ENCODE measurements at places on chromosomes 12 and 14.

- H3K4me3 ChIP-seq, result no peak overlapping the region
- no peaks in the 10 kb centered on the region for H3K36me3 ChIP-seq
- no peak overlapping the region for H3K27ac ChIP-seq
These were observed 395.7 kb upstream of the PDE3A start for GRCh38 chr12:19972325-19973288.

- no peak overlapping the region for H3K4me3 ChIP-seq
- DNase-seq, result no peak
- peaks cover 2% of the 10 kb centered on the region for H3K36me3 ChIP-seq
- H3K27me3 ChIP-seq, result no peaks in the 10 kb centered on the region
- no peak overlapping the region for H3K27ac ChIP-seq
These were observed 235.2 kb upstream of the CRY1 start for GRCh38 chr12:107328442-107329133.

- H3K27me3 ChIP-seq, result no peaks in the 10 kb centered on the region
- DNase-seq, result no peak
- no peak overlapping the region for H3K4me3 ChIP-seq
- H3K27ac ChIP-seq, result no peak overlapping the region
- H3K36me3 ChIP-seq, result peaks cover 10% of the 10 kb centered on the region
- peaks cover 49% of the 10 kb centered on the region for H3K4me1 ChIP-seq
These were observed 5.6 kb downstream of the RIC8B start for GRCh38 chr12:106780010-106780631.

DNA sequence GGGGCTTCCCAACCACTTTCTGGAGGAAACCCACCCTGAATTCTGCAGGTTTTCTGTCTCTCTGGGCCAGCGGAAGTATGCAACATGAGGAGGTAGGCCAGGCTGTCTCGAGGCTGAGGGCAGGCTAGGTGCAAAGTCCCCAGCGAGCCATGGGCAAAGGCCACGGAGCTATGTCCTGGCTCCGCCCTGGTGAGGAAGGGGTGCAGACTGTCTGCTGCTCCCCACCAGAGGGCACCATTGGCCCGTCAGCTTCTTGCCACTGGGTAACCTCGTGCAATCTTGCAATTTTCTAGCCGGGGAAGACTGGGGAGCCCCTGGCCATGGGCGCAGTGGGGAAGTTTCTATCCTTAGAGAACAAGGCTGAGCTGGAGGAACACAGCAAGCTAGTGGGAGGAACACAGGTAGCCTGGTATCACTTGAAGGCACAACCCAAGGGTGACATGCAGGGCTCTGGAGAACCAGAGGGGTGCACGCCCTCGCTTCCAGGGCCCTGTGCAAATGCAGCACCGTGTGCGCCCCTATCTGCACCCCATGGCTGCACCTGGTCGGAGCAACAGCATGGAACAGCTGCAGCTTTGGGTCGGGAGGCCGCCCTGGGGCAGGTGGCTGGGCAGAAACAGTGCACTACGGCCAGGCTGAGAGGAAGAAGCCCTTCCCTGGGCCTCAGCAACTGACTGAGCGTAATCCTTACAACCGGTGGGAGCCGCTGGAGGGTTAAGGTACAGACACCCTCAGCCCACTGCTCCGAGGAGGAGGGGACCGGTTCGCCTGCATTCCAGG lies 27.6 kb upstream of the RPLP0 start:
- H3K4me1 ChIP-seq, result peaks cover 52% of the 10 kb centered on the region
- no peaks in the 10 kb centered on the region for H3K36me3 ChIP-seq
- no peaks in the 10 kb centered on the region for H3K27me3 ChIP-seq
- DNase-seq, result peak; percentile 86

DNA sequence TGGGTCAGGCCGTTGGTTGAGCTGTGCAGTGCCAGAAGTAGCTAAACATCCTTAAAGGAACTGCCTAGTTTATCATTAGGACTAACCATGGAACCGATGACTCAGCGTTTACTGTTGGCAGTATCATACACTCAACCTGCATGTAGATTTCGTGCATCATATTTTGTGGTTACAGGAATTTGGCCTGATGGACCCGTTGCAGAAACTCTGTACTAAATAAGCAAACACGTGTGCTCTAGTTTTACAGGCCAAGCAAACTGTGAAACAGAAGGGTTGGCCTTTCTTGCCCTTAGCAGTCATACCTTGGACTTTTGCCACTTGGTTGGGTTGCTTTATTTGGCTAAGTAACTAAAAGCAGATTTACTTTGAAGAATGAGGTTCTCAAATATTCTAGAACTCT lies 35.6 kb downstream of the DGLUCY start:
- H3K27me3 ChIP-seq, result no peaks in the 10 kb centered on the region
- peaks cover 9% of the 10 kb centered on the region for H3K4me1 ChIP-seq
- DNase-seq, result no peak

- peaks cover 4% of the 10 kb centered on the region for H3K4me1 ChIP-seq
- peaks cover 5% of the 10 kb centered on the region for H3K36me3 ChIP-seq
- H3K4me3 ChIP-seq, result no peak overlapping the region
- H3K27ac ChIP-seq, result no peak overlapping the region
- no peaks in the 10 kb centered on the region for H3K27me3 ChIP-seq
- no peak for DNase-seq
These were observed 39.1 kb downstream of the RNFT2 start for GRCh38 chr12:116777245-116777644.

DNA sequence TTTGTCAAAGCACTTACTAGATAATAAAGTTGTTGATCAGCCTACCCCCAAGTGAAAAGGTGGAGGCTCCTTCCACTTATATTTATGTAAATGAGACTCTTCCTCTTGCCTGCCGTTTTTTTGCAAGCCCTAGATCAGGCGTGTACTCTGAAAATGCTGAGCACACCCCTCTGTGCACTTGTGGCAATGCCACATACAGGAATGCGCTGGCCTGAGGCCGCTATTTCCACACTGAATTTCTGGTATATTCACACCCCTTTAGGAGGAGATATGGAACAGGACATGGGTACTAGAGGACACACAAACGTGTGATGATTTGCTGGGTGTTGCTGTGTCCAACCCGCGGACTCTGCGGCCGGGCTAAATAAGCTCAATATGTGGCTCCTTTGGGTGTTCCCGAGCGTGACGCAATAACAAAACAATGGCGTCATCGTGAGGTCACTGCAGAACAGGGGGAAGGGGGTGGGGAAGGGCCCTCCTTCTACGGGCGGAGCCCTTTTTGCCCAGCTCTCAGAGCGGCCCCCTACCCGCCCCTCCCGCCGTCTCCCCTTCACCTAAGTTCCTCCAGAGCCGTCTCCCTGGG lies 554 bp upstream of the TSPAN31 start:
- peak overlapping the region; percentile 97 for H3K4me3 ChIP-seq
- H3K36me3 ChIP-seq, result no peaks in the 10 kb centered on the region
- peak overlapping the region; percentile 99 for H3K27ac ChIP-seq
- H3K27me3 ChIP-seq, result no peaks in the 10 kb centered on the region
- peaks cover 51% of the 10 kb centered on the region for H3K4me1 ChIP-seq
- DNase-seq, result peak; percentile 50

DNA sequence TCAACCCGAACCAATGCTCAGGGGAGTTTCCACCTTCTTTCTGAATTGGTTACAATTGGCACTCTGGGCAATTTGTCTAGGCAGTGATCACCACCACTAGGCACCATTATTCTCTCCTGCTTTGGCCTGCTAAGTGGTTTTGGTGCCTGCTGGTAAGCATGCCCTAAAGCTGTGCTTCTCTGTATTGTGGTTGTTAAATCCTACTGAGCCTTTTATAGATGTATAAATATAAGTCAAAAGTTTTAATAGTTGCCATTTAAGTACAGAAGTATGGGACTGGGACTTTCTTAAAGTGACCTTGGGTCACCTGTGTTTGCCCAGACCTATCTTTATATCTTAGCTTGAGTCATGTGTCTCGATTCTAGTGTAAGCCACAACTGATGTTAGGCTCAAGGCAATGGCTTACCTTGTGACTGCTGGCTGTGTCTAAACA lies 475.9 kb downstream of the SLC16A7 start:
- no peak overlapping the region for H3K4me3 ChIP-seq
- H3K36me3 ChIP-seq, result no peaks in the 10 kb centered on the region
- no peaks in the 10 kb centered on the region for H3K4me1 ChIP-seq
- no peaks in the 10 kb centered on the region for H3K27me3 ChIP-seq
- DNase-seq, result no peak
- no peak overlapping the region for H3K27ac ChIP-seq

DNA sequence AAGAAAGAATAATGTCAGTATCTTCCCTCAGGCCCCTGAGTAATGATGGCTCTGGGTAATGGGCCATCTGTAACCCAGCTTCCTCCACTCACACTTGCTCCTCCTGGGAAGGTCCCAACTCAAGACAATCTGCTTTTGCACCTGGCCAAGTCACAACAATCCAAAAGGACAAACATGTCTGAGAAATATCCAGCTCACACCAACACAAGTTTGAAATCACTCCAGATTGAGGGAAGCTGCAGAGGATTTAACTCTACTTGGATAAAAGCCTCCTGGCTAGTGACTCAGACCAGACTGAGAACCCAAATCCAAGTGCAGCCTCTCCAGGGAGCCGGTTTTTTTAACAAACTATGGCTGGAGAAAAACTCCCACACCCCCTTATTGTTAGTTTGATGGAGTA lies 34.2 kb downstream of the RTRAF start:
- no peaks in the 10 kb centered on the region for H3K4me1 ChIP-seq
- DNase-seq, result no peak
- H3K27me3 ChIP-seq, result no peaks in the 10 kb centered on the region
- no peaks in the 10 kb centered on the region for H3K36me3 ChIP-seq
- no peak overlapping the region for H3K27ac ChIP-seq

DNA sequence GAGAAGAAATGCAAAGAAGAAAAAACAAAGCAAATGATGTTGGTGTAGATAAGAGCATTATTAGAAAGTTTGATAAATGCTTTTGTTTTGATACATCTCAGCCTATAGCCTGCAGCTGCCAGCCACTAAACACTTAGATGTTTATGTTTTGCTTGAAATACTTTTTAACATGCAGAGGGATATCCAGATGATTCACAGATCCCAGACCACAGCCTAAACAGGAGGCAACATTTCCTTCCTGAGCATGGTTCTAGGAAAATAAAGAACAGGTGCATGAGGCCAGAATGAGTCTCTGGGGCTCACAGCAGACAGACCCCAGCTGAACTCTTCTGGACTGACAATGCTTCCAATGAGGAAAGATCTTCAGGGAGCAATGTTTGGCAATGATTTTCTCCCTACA lies 103.7 kb upstream of the EEA1 start:
- H3K36me3 ChIP-seq, result no peaks in the 10 kb centered on the region
- H3K4me3 ChIP-seq, result no peak overlapping the region
- DNase-seq, result no peak
- H3K27me3 ChIP-seq, result peaks cover 29% of the 10 kb centered on the region
- no peak overlapping the region for H3K27ac ChIP-seq

- no peaks in the 10 kb centered on the region for H3K36me3 ChIP-seq
- H3K4me3 ChIP-seq, result no peak overlapping the region
- DNase-seq, result no peak
These were observed 8.1 kb upstream of the RIC8B start for GRCh38 chr12:106766393-106766826.

DNA sequence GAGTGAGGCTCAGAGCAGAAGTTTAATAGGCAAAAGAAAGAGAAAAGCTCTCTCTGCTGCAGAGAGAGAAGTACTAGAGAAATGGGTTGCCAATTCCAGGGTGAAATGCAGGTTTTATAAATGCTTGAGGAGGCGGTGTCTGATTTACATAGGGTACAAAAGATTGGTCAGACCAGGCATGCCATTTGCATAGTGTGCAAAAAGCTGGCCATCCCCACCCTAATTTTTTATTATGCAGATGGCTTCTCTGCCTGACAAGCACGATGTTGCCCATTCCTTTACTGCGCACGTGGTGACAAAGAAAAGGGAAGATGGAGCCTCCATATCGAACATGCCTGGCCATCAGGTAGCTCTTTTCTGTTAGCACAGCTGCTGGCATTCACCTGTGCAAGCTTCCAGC lies 209.3 kb upstream of the PPFIA2 start:
- no peaks in the 10 kb centered on the region for H3K36me3 ChIP-seq
- no peaks in the 10 kb centered on the region for H3K4me1 ChIP-seq
- no peak for DNase-seq
- H3K27ac ChIP-seq, result no peak overlapping the region

- H3K4me1 ChIP-seq, result no peaks in the 10 kb centered on the region
- no peak for DNase-seq
- no peak overlapping the region for H3K27ac ChIP-seq
These were observed 43.0 kb downstream of the PPM1H start for GRCh38 chr12:62891805-62892549.

DNA sequence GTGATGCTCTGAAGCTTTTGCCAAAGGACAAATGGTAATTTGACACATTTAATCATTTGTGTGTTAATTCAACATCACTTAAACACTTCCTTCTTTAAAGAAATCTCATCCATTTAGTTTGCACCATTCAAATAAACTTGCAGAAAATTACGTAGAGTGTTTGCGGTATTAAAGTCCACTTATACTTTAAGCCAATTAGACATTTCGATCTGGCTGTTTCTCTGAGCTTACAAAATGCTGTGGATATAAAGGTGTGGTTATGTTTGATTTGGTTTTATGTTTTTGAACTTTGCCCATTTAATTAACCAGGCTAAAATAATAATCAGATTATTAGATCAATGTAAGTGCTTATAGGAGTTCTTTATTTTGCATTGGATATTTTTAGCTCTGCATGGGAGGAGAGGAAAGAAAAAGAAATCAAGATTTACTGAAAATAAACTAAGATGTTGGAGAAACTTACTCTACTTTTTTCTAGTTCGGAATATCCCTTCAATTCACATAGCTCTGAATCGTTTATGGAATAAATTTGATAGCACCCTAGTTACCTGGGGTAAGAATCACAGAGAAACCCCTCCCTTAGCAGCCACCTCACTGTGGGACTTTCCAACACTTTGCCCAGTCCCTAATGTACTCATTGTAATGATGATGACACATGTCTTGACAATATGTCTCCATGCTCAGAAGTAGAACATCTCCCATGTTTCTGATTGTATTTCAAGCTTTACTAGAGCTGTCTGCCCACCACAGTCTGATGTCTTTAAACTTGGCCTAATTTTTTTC lies 268.0 kb downstream of the BTG1 start:
- no peaks in the 10 kb centered on the region for H3K36me3 ChIP-seq
- peak overlapping the region; percentile 84 for H3K4me3 ChIP-seq
- DNase-seq, result peak; percentile 43
- peak overlapping the region; percentile 100 for H3K27ac ChIP-seq
- no peaks in the 10 kb centered on the region for H3K27me3 ChIP-seq

GRCh38 chr12:43094886-43095575 lies 457.0 kb downstream of the ADAMTS20 start:
- no peaks in the 10 kb centered on the region for H3K27me3 ChIP-seq
- no peak overlapping the region for H3K27ac ChIP-seq
- H3K4me1 ChIP-seq, result no peaks in the 10 kb centered on the region
- no peak overlapping the region for H3K4me3 ChIP-seq
